ENCODE measurements at places on chromosomes 12 and 14. TPM values are rescaled to one million over a fixed set of nuclear protein-coding genes. Genes with fewer than 3 reads are reported as not detected.

GRCh38 chr12:53591301-53592206 lies 34.6 kb downstream of the ATF7 start:
- DNase-seq, result no peak

- DNase-seq, result no peak
These were observed 236.1 kb downstream of the CACNA1C start for GRCh38 chr12:2288875-2289274.

The PLEKHA5 gene
- 9.3 TPM for polyA plus RNA-seq

DNA sequence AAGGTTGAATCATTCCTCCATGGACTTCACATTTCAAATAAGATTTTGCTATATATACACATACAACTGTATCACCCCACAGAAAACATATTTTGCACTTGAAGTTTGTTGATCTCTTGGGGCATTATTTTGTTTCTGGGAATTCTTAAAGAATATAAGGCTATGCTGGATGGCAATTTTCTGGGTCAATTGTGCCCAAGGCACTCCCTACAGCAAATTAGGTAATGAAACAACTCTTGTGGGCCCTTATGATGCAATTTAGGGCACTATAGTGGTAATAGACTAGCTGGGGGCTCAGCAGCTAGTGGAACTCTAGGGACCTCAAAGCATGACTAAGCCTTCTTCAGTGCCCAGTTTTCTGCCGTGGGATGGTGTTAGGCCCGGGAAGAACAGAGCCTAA lies 444.4 kb downstream of the NRXN3 start:
- DNase-seq, result no peak

DNA sequence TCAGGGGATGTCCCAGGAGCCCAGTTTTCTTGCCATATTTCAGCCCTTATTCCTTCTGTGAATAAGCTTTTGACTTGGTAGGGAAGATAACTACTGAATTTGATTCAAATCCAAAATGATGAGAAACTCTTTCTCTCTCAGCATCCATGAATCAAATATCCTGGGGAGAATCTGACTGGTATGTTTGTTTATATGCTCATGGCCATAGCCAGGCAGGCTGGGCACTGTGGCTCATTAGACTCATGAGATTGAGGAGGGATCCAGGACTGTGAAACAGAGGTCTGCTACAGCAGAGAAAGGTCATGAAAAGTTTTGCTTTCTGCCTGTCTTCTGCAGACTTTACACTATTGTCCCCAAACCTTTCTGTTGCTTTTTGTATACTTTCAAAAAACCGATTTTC lies 346.4 kb upstream of the ATP2B1 start:
- DNase-seq, result no peak

DNA sequence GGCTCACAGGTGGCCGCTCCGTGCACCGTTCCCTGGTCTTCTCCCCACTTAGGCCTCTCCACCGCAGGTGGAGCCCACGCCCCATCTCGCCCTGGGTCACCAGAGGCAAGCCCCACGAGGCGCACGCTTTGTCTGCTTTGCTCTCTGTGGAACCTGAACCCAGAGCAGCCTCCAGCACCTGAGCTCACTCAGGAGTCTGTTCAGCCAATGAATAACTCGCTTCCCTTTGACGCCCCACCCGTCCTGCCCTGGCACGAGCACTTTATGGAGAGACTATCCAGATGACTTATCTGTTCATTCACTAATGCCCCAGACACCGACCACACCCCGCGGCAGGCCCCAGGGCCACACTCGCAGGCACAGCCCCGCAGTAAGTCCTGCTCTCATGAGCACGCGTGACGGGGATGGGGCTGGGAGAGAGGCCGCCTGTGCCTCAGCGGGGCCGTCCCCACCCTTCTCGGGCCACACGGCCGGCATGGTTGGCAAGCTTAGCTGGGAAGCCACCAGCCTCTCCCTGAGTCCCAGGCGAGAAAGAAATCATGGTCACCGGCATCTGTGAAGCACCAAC lies 85.0 kb downstream of the NOC4L start:
- no peak for DNase-seq

DNA sequence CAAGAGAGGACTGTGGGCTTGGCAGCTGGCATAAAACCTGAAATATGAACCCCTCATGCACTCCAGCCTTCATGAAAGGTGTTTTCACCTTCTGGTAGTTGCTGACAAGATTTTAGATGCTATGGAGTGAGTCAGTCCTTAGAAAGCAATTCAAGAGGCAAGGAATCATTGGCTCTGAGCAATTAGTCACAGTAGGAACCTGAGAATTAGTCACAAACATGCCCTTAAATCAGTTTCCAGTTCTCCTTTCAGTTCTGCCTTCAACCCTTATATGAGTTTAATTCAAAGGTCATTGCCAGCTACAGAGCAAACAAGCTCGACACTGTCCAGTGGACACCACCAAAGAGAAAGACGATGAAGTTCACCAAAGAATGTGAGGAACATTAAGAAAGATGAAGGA lies 472.3 kb downstream of the GLT1D1 start:
- no peak for DNase-seq

The TRIM9 gene
- polyA plus RNA-seq, result 0.03 TPM

The PRB2 gene
- polyA plus RNA-seq, result not detected

DNA sequence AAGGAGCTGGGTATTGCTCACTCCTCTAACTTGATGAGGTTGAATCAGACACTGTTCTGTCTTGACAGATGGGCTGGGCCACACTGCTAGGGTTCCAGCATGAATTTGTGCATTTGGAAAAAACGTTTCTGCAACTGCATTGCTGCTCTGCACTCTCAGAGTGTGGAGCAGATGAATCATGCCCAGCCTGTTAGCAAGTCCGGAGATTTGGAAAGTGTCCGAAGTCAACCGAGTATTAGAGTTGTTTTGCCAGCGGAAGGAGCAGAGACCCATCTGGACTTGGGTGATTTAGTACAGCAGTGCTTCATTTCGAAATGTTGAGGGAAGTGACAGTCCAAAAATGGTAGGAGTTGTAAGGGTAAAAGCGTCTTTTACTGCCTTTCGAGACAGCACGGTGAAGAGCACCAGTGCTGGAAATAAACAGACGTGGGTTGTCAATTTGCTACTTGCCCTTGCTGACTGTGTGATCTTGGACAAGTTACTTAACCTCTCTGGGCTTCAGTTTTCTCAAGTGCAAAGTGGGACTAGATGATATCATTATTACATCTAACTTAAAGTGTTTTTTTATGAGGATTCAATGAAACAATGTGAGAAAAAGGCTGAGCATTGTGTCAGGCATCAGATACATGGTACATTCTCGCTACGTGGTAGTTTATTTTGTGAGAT lies 139.5 kb downstream of the CHST11 start:
- peak; percentile 26 for DNase-seq

The LTBR gene
- polyA plus RNA-seq, result 119 TPM

GRCh38 chr12:106291342-106291741 lies 11.2 kb upstream of the TCP11L2 start:
- no peak for DNase-seq

The OTX2 gene
- not detected for polyA plus RNA-seq

DNA sequence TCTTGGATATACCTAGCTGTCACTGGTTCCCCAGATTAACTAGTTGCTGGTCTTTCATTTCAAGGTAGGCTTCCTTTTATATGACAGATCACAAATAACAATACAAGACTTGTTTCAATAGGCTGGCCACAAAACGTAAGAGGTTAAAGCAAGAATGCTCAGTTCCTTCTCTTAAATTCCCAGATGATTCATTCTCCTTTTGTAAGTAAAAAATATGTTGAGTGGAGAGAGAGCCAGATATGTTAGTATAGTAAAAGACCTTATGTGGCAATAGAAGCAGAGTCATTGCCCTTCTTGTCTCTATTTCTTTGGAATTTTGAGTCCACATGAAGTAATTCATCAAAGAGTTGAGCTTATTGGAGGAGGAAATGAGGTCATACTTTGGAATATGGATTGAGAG lies 939.0 kb upstream of the ATXN7L3B start:
- peak; percentile 23 for DNase-seq

GRCh38 chr14:54258382-54258781 lies 138.4 kb upstream of the CDKN3 start:
- no peak for DNase-seq

DNA sequence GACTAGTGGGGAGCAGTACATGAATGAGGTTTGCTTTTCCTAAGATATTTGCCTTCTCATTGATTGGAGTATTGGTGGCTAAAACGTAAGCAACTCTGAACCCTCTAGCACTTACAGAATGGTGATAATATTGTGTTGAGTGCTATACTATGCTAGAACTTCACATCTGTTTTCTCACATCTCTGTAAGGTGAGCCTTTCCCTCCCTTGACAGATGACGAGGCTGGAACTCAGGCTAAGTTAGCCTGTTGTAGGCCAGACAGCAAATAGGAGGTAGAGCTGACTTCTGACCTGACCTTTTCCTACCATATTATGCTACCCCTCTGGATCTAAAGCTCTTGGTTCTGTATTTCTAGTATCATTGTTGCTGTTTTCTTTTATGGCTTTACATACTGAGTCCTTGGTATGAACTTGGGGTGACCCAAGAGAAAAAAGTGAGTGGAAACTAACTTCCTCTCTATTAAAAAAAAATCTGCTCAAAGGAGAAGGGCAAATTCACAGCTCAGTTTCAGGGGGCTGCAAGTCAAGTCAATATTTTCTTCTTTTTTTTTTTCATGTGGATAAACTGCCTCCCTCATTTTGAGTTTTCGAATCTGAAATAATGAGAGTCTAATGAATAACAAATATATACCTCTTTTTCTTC lies 85.9 kb downstream of the CRADD start:
- no peak for DNase-seq

GRCh38 chr12:48768147-48768546 lies 20.7 kb downstream of the ADCY6 start:
- no peak for DNase-seq

The TROAP gene
- polyA plus RNA-seq, result 41.2 TPM

The SLC39A5 gene
- polyA plus RNA-seq, result not detected

The OR6C2 gene
- polyA plus RNA-seq, result not detected

The SERPINA3 gene
- not detected for polyA plus RNA-seq

- no peak for DNase-seq
These were observed 6.5 kb downstream of the CEBPE start for GRCh38 chr14:23112359-23113178.

- no peak for DNase-seq
These were observed 34.9 kb downstream of the PDE3A start for GRCh38 chr12:20403230-20403629.

- DNase-seq, result peak; percentile 22
These were observed at the start of gene MDGA2 for GRCh38 chr14:47675466-47676314. Gene MDGA2 (minus strand): TSS chr14:47675605.

The FOXM1 gene
- 73.4 TPM for polyA plus RNA-seq

DNA sequence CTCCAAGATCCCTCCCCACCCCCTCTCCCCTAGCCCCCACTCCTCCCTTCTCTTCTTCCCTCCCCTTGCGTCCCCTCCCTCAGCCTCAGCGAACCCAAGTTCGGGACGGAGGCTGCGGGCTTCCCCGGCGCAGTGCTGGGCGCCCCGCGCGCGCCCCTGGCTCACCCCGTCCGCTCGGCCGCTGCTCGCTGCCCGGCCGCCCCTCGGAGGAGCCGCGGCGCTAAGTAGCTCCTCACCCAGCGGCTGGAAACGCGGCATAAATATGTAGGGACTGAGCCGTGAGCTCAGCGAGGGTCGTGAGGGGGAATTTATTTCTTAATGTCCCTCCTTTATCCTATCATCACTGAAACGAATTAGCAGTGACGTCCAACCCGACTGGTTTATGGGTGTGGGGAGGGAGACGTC lies at the start of gene NOS1:
Gene NOS1, minus strand, starts transcription at position 280 of the 405 bp plus-strand sequence. CDS start 30,557 bp downstream, outside the sequence.
- DNase-seq, result no peak

DNA sequence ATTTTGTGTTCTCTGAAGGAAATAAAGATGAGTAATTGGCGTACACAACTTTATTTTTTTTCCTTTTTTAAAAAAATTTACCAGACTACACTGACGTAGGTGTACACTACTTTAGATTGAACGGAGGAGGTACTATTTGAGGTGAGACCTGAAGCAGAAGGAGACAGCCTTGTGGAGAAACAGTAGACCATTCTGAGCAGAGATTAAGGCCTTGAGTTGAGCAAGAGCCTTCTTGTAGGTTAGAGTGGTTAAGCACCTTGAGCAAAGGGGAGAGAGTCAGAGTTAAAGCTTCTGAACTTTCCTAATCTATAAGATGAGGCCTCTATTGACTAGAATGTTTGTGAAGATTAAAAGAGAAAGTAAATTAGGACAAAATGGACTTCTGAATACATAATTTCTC lies 2.5 kb downstream of the LEMD3 start:
- DNase-seq, result peak; percentile 6

DNA sequence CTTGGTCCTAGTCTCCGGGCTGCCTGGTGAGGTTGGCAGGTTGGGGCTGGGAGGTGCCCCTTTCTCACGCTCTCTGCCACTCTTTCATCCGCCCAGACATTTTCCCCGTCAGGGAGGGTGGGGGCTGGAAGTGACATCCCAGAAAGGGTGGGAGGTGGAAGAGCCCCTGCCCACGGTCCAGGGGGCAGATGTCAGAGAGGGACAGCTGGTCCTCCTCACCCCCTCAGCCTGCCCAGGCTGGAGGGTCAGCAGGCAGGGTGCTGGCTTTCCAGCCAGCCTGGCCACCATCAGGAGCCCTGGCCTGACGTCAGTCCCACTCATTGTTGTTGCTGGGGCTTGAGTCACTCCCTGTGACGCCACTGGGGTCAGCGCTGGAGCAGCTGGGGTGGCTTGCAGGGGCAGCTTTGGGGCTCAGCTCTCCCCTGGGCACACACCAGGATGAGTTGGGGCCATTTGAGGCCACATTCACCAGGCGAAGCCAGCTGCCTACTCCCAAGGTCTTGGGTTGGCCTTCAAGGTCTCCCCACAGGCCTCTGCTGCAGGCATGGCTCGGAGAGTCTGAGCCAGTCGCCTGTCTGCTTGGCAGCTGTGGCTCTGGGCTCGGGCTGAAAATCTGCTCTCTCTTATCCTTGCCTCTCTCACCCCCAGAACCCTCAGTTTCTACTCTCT lies 5.7 kb upstream of the ATG101 start:
- no peak for DNase-seq

- peak; percentile 63 for DNase-seq
These were observed 12.9 kb downstream of the GLRX5 start for GRCh38 chr14:95547626-95548327.

GRCh38 chr12:47350062-47350408 lies 270.3 kb upstream of the AMIGO2 start:
- DNase-seq, result no peak

- DNase-seq, result no peak
These were observed 216.7 kb downstream of the MED13L start for GRCh38 chr12:116060764-116061163.

The SYNE3 gene
- 1.3 TPM for polyA plus RNA-seq

The ABCC9 gene
- polyA plus RNA-seq, result not detected

DNA sequence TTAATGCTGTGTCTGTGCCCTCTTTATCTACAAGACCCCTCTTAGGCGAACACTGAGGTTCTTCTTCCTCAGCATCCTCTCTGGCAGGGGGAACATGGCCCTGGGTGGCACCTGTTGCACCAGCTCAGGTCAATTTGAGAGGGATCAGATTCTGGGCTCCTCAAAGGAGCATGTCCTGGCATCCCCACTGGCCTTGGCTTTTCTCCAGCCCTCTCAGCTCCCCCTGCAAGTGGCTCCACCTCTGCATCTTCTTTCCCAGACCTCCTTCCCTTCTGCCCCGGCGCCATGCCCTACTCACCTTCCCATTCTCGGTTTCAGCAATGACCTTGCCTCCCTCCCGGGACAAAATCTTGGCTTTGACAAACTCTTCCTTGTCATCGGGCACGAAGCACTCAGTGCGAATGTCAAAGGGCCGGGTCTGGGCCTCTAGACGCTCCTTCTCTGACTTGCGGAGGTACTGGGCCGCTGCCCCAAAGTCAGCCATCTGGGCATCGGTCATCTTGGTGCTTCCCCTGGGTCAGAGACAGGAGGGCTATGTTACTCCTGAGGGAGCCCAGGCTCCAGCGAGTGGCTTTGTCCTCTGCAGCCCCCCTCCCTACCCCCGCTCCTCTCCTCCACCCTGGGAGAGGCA lies 1.2 kb downstream of the MYH6 start:
- DNase-seq, result no peak

The PPP1R1A gene
- polyA plus RNA-seq, result not detected

- no peak for DNase-seq
These were observed 16.7 kb downstream of the EGLN3 start for GRCh38 chr14:33934043-33934750.

- no peak for DNase-seq
These were observed 55.1 kb downstream of the RPH3A start for GRCh38 chr12:112846619-112847018.

Measured in foreskin keratinocyte (primary cell).